ENCODE measurements at places on chromosomes 11 and 22.

- no peak for DNase-seq
Observed at GRCh38 chr22:46450931-46451561, 86.4 kb downstream of the CELSR1 start.

DNA sequence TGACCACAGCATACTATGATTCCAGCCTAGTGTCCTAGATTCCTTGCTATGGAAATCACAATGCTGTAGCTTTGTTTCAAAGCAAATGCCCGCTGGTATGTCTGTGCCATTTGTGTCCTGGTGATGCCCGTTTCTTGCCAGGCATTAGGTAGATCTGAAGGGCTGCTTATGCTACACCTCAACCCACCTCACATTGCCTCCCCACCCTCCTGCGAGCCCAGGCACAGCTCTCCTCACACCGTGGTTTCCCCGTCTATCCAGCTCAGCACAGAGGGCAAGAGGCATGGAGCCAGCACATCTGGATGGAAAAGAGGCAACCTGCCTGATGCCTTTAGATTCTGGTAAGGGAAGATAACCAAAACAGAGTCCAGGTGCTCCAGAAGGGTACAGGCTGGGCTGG is 307.4 kb upstream of the B3GAT1 start:
- no peak for DNase-seq

- no peak for DNase-seq
Observed at GRCh38 chr22:47068626-47068996, 306.2 kb downstream of the TBC1D22A start.

GRCh38 chr22:32515084-32515483 is 40.5 kb downstream of the FBXO7 start:
- no peak for DNase-seq

DNA sequence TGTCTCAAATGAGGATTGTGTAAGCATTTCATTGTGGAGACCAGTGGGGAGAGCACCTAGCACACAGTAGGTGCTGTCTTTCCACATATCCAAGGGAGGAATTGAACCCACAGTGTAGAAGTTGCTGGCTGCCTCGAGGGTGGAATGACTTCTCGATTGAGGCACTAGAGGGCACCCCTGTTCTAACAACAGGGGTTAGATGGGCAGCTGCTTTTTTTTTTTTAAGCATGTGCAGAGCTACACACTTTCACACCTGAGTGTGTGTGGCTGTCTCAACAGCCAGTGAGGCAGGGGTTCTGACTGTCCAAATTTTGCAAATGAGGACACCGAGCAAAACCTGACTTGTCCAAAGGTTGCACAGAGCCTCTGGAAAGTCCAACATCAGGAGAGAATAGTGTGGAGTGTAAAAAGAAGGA is 118.2 kb upstream of the CRYBB3 start:
- DNase-seq, result peak; percentile 37
